ENCODE measurements at places on chromosomes 1 and 21.

- DNase-seq = no peak
These were observed 28.6 kb downstream of the LGR6 start for GRCh38 chr1:202221911-202222909.

- peak; percentile 84 for DNase-seq
These were observed 28.5 kb upstream of the SELENON start for GRCh38 chr1:25771221-25772114.

DNA sequence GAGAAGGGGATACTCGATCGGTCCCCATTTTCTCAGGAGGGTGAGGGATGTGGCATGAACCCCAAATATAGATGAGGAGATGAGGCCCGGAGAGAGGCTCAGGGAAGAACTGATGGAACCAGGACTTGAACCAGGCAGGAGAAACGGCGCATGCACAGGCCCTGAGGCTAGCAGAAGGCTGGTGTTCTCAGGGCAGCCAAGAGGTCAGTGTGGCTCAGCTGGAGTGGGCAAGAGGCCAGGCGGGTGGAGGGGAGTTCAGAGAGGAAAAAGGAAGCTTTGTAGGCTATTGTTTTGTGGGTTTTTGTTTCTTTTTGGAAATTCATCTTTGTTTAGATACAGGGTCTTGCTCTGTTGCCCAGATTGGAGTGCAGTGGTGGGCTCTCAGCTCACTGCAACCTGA, 122.0 kb downstream of the LACTBL1 start:
- no peak for DNase-seq

- no peak for DNase-seq
These were observed 5.2 kb downstream of the RCC1 start for GRCh38 chr1:28510970-28511440.

- DNase-seq = no peak
These were observed 13.8 kb upstream of the CNN3 start for GRCh38 chr1:94940738-94941137.

DNA sequence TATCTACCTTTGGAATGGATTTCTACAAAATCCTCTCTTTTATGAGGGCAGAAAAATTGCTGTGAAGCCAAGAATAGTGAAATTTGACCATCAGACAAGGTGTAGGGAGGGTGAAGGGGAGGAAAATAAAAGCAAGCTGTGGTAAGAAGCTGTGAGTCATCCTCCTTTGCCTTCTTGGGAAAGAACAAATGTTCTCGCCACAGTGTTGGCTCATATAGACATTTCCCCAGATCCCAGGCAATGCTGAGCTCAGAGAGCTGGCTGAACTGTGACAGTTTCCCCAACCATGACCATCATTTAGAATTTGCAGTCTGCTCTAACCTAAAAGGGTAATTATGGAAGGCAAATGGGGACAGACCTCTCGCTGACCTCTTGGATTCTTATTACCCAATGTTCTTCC, 235.4 kb downstream of the PBX1 start:
- no peak for DNase-seq

DNA sequence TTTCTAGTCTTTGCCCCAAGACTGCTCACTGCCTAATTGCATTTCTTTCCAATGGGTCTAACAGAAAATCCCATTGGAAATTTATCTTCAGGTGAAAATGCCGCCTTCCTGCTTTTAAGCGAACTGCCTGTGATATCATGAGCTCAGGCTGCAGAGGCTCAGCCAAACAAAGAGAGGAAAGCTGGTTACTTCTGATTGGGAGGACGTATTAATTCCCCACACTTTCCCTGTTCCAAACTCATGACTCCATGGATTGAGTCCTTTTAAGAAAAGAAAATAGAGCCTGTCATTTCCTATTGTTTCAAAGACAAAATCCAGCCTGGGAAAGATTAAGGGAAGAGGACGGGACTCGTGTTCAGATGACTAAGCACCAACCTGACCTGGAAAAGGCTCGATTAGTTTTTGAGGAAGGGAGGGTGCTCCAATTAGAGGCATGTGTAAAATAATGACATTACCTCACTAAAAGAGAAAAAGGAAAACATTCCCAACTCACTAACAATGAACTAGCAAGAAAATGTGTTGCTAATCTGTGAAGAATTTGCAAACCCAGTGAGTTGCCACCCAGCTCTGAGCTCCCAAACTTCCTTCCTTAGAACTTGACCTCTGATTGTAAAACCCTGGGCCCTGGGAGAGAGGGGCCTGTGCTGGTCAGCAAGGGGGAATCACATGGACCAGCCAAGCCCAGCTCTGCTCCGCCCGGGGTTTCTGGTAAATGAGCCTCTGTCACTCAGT, 61.2 kb downstream of the TCP10L start:
- no peak for DNase-seq

DNA sequence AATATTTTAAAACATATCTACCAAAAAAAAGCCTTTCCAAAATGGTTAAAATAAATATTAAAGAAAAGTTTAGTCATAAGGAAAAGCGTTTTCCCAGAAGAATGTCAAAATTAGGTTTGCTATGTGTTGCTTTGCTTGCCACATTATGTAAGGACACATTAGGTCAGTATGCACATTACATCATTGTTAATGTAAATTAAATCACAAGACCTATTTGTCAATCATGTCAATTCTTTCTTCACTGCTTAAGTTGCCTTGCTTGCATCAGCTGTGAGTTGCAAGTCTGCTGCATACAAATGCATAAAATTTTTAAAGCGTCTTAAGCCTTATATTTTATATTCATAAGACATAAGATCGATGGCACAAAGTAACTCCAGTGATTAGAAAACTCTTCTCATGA, 448.9 kb downstream of the PCP4 start:
- no peak for DNase-seq

GRCh38 chr21:41219498-41220207, 51.7 kb downstream of the BACE2 start:
- DNase-seq = no peak

DNA sequence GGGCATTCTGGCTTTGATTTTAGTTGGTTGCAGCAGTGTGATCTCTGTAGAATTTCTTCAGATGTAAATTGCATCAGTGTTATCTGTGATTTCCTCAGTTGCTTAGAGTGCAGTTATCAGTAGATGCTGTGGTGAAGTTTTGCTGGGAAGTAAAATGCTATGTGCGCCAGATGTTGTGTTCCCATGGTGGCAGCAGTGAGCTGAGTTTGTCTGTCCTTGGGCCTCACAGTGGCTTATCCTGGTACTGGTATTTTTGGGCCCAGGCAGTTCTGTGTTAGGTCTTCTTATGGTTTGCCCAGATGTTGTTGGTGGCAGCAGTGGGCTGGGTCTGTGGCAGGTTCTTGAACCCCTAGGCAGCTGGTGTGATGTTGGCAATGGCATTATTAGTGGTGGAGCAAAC, 1242.1 kb downstream of the PLA2G4A start:
- DNase-seq = no peak

DNA sequence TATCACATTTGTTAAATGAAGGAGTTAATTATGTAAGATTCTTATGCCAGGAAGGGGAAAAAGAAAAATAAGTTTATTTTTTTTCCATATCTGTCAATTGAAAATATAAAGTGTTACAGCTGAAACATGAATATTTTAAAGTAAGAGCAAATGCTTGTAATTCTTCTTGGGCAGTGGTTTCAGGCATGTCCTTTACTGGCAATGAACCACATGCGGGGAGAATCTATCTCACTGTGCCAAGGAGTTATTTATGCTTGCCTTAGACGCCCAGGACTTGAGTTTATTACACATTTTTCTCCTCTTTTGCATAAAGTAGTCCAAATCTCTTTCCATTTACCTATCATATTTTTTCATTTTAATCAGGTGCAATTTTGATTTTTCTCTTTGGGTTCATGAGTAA, 207.8 kb upstream of the NRIP1 start:
- DNase-seq = no peak

GRCh38 chr1:233439721-233440120, 112.2 kb downstream of the MAP3K21 start:
- no peak for DNase-seq

- DNase-seq = no peak
These were observed 9.5 kb downstream of the ERG start for GRCh38 chr21:38488640-38489270.

GRCh38 chr21:46183910-46184624, at the start of gene SPATC1L:
Gene SPATC1L (minus strand): TSS chr21:46184459. CDS start chr21:46182816, 1,643 bp downstream.
- peak; percentile 83 for DNase-seq

DNA sequence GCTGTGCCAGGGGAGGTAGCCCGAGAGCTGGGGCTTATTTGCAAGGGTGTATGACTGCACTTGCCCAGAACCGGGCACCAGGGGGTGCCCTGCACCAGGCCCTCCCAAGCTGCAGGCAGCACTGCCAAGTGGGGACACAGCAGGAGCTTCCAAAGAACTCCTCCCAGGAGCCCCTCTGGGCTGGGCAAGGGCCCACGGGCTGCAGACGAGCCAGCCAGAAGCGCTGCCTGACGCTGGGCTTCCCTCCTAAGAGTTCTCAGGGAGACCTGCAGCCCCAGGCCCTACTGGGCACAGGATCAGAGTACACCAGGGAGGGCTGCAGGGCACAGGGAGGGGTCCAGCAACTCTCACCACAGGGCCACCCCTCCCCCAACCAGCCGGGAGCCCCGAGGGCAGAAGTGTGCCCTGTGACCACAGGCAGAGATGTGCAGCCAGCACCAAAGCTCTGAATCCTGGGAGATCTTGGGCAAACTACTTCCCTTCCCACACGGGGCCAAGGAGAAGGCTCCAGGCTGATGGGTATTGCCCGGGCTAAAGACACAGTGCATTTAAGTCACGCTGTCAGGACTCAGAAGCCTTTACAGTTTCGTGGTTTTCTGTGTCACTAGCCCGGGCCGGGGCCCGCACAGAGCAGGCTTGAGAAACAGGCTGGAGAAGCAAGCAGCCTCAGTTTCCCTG, 63.4 kb downstream of the KCNAB2 start:
- DNase-seq = peak; percentile 76

DNA sequence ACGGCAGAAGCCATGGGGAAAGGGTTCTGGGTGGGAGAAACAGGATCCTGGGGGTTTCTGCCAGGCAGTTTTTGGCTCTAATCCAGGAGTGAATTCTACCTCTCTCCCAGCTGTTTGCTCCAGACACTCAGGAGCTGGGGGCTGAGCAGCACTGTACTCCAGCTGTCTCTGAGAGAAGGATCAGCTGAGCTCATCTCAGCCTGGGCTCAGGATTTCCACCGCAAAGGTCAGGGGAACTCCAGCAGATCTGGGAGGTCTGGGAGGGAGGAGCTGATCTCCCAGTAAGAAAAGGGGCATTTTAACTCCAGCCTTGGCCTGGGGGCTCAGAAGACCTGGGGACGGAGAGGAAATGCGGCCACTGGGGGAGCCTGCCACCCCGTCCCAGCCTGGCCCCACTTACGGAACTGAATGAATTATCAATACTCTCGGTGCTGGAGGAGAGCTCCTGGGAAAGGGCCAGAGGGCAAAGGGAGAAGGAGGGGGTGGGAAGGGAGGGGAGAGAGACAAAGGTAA, 17.3 kb downstream of the PI4KB start:
- no peak for DNase-seq

DNA sequence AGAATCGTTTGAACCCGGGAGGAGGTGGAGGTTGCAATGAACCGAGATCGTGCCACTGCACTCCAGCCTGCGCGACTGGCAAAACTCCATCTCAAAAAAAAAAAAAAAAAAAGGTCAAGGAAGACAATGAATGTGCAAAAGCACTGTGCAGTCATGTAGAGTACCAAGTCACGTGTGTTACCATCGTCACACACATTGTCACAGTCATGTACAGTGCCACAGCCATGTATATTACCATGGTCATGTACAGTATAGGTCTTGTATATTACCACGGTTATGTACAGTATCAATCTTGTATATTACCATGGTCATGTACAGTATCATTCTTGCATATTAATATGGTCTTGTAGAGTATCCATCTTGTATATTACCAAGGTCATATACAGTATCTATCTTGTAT, 13.0 kb downstream of the DHRS3 start:
- DNase-seq = no peak

DNA sequence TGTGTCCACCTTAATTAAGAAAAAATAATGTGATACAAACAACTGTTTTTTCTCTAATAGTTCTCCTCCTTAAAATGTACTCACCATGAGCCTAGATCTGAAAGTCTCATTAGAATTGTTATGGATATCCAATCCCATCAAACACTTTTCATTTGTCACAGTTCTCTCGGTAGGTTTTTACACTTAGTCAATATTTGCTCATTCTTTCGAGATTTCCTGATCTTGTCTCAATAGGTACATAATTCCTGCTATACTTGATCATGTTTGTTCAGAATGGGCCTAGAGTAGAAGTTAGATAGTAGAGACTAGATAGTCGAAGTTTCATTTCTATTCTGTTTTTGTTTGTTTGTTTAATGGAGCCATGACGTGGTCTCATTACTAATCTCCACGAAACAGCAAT, 2005.7 kb downstream of the NCAM2 start:
- no peak for DNase-seq

GRCh38 chr1:4179914-4180735, 280.1 kb upstream of the C1orf174 start:
- no peak for DNase-seq

Measured in spleen (tissue), 13 donors.